ENCODE measurements at places on chromosomes 7 and 10.
A peak's percentile ranks its signal among the peaks of the same experiment; 100 is the strongest.

DNA sequence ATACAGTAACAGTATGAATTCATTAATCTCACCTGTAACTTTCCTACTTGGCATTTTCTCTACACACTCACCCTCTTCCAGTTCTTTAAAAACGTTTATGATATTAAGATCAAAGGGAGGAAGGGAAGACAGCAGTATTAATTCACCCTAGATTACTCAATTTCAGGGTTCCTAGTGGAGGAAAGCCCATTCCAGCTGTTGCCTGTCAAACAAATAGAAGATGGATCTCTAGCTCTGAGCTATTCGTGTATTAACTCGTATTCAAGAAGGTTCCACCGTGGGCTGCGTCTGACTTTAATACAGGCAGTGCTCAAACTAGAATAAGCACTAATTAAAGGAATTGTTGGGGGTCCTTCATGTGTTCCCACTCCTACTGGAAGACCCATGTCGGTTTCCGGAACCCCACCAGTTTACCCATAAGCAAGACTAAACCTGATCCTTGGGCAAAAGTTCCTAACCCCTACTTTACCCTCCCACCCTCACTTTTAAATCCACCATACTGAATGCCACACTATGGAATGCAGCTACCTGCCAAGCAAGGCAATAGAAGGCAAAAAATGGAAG lies 2.1 kb downstream of the NANOS1 start:
- DNase-seq, result no peak

DNA sequence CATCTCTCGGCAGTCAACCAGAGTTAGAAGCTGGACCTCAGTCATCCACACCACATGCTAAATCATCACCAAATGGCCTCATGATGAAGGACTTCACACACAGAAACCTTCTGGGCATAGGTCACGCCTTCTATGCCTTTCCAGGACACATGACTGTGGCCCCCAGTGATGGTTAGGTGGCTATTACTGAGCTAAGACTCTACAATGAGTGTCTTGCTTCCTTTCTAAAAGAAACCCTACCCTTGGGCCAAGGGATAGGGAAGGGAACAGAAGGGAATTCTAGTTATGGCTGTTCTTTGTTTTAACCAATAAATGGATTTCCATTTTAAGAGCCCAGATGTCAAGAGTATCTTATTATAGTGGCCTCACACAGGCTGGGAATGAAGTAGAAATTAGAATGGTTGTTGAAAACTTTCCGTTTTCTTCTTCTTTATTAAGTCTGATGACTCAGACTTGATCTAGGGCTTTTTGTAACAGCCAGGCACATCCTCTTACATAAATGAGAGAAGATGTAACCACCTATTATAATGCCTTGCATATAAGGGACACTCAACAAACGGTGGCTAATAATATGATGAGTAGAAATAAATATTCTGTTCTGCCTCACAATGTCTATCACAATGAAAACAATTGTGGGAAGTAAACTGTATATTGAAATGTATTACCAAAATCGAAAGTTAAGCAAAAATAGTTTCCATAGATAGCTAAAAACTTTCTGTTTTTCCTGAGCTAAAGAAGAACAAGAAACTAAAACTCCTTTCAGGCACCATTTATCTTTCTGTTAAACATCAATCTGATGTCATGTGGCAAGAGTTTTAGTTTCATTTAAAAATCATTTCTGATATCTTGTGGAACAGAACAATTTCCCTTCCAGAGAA lies 62.5 kb upstream of the TOMM7 start:
- peak; percentile 62 for DNase-seq

DNA sequence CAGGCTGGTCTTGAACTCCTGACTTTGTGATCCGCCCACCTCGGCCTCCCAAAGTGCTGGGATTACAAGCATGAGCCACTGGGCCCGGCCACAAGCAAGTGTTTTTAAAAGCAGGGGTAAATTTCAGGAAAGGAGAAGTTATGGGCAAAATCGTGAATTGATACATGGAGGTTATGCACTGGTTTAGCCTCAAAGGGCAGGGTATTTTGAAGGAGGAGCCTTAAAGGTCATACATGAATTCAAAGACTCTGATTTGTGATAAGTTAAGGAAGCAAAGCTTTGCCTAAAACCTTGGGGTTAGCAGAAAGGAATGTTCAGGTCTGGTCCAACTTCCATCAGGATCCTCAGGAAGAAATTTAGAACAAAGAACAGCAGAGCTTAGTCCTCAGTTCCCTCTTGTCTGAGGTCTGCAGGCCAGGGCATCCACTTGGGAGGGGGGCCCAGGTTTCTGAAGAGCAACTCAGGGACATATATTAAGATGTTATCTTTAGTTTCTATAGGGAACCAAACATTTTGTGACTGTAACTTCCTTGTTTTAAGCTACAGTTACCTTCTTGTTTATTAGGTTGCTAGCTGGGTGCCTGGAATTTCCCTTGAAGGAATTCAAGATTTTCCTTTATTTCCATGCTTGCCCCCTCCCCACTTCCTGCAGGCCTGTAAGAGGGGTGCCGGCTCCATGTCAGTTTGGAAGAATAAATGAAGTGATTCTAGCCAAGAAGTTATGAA lies 2.8 kb upstream of the REPIN1 start:
- no peak for DNase-seq

DNA sequence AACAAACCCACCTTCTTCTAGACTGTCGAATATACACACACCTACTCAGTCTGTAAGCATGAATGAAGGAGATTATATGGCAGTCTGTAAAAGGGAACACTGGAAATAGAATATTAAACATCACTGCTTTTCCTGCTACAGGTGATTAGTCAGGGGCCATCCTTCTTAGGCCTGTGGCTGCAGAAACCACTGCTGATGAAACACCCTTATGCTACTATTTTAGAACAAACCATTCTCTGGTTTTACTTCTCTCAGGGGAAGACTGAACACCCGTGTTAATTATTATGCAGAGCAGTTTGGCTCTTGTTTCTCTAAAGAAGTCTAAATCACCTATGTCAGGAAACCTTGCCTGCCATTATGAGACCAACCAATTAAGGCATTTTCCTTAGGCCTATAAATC lies 351.1 kb upstream of the KLF6 start:
- no peak for DNase-seq

DNA sequence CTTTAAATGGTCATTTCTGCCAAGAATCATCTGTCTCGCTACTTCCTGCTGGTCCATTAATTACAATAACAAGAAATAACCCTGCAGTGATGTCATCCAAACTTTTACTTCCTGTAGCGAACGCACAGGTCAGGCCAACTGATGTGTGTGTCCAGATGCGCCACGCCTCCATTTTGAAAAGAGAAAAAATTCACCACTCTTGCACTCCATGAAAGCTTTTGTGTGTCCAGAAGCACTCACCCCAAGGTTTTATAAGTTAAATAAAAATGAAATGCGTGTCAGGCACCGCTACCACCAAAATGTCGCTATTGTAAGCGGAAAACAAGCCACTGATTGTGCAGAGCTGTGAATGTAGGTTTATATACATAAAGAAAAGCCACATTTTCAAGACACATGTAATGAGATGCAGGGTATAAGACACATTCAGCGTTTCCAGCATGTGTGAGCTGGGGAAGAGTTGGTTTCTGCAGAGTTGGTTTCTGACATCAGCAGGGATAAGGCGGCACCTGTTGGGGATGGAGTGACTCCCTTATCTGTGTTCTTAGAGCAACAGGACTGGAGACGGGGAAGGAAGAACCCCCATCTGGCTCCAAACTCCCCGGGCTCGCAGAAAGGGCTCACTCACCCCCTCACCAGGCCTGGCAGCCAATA lies 83.3 kb downstream of the CTBP2 start:
- DNase-seq, result no peak

GRCh38 chr7:2018569-2019460 lies 213.9 kb downstream of the MAD1L1 start:
- DNase-seq, result no peak
